ENCODE measurements at places on chromosomes 3 and 15. TPM values are rescaled to one million over a fixed set of nuclear protein-coding genes. Genes with fewer than 3 reads are reported as not detected.

DNA sequence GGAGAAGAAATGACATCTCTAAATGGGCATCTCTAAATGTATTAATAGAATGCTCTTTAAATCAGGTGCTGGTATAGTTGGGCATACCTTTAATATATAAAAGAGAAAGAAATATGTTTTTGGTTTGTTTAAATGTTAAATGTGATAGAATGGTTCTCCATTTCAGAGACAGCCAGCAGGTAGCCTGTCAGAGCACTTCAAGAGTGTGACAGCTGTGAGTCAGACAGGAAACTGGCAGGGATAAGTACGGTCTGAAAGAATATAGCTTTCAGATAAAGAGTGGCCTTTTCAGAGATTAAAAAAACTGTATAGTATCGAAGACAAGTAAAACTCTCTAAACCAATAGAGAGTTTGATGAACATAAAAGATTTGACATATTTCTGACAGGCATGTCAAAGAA, 654.1 kb downstream of the IGSF11 start:
- no peak for DNase-seq

ADPRH gene
- under 0.01 TPM for total RNA-seq

ITIH3 gene
- 1.1 TPM for total RNA-seq

ISLR gene
- total RNA-seq: under 0.01 TPM

- no peak for DNase-seq
These were observed 24.4 kb downstream of the PCSK6 start for GRCh38 chr15:101464999-101465669.

GRCh38 chr15:71698742-71699141, 111.6 kb upstream of the NR2E3 start:
- no peak for DNase-seq

CHRNA7 gene
- total RNA-seq: not detected

GRCh38 chr3:45426161-45426560, 37.8 kb downstream of the LARS2 start:
- DNase-seq: no peak

- DNase-seq: no peak
These were observed 82.0 kb downstream of the ISL2 start for GRCh38 chr15:76418352-76419140.

GRCh38 chr3:194871143-194871863, 185.6 kb downstream of the FAM43A start:
- DNase-seq: peak; percentile 91

DNA sequence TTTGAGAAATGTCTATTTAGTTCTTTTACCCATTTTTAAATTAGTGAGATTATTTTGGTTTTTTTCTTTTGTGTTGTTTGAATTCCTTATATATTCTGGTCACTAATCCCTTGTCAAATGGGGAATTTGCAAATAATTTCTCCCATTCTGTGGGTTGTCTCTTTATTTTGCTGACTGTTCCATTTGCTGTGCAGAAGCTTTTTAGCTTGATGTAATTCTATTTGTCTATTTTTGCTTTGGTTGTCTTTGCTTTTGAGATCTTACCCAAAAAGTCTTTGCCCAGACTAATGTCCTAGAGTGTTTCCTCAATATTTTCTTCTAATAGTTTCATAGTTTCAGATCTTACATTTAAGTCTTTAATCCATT, 472.9 kb downstream of the TBL1XR1 start:
- DNase-seq: no peak

GRCh38 chr15:99712415-99712814, 20.8 kb downstream of the LYSMD4 start:
- DNase-seq: no peak

CCR8 gene
- total RNA-seq: not detected

- peak; percentile 38 for DNase-seq
These were observed 646 bp downstream of the HRH1 start for GRCh38 chr3:11154953-11155325.

GRCh38 chr3:77468626-77469020, 428.7 kb downstream of the ROBO2 start:
- DNase-seq: no peak

PXYLP1 gene
- 13.3 TPM for total RNA-seq

DNA sequence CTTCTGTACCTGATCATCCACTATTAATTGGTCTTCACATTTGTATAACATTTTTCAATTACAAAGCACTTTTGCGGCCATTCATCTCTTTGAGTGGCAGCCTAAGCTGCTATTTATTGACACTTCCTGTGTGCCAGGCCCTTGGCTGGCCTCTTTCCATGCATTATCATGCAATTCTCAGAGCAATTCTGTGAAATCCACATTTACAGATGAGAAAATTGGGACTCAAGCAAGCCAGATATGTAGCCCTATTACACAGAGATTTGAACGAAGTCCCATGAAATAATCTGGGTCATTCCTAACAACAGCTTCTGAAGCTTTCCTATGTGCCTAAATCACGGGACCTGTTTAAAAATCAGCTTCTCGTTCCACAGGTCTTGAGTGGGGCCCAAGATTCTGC, 17.4 kb downstream of the SLC6A1 start:
- DNase-seq: no peak

SLC28A2 gene
- not detected for total RNA-seq

DNA sequence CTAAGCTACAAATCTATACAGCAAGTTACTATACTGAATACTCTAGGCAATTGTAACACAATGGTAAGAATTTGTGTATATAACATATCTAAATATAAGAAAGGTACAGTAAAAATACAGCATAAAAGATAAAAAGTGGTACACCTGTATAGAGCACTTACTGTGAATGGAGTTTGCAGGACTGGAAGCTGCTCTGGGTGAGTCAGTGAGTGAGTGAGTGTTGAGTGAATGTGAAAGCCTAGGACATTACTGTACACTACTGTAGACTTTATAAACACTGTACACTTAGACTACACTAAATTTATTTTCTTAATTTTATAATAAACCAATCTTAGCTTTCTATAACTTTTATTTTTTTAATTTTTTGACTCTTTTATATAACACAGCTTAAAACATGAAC, 123.1 kb downstream of the ZMAT3 start:
- no peak for DNase-seq

- peak; percentile 74 for DNase-seq
These were observed at the start of gene TJP1 for GRCh38 chr15:29822100-29822683. Gene TJP1, minus strand, starts transcription at chr15:29822468. Its CDS starts 440 bp downstream, at chr15:29822028.

TRPC1 gene
- 5.9 TPM for total RNA-seq

DNA sequence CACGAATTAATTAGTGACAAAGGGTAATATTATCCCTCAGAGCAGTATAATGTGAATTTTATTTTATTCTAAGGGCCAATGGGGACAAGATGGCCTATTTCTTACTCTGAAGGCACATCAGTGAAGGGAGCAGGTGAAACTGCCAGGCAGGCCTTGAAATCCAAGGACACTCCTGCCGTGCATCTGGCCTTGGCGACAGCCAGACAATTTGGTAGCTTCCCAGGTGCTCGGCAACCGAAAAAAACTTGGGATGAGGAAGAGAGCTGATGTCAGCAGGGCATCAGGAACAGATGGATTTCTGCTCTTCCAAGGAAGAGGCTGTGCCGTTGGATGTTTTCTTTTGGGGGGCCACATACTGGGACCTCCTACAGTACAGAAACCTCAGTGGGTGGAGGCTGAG, 83.2 kb upstream of the ADAMTSL3 start:
- DNase-seq: no peak

DNA sequence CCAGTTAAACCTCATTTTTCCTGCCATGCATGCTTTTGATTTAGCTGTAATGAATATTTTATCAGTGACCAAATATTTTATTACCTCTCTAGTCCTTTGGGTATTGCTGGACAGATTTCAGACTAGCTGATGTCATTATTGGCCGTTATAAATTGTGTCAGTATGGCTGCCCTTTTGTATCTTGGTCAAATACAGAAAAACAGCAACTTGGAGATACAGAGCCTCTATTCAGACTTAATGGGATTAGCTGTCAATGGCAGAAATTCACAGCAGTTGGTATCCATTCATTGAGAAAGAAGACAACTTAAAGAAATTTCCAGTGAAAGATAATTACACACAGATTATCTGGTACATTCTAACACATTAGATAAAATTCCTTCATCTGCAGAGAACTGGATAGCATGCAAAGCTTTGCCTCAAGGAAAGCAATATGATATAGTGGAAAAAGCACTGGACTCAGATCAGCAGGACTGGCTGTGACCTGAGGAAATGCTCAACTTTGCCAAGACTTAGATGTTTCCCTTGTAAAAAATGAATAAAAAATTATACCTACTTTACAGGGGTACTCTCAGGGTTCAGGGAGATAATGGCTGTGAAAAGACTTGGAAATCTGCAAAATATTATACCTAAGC, 20.8 kb downstream of the COL6A6 start:
- DNase-seq: no peak
